Upper lobe of right lung (tissue), 1 donor: ENCODE measurements at places on chromosomes 3 and 15. TPM values are rescaled to one million over a fixed set of nuclear protein-coding genes. Genes with fewer than 3 reads are reported as not detected.

Gene SNRPN
- total RNA-seq = 91.1 TPM

Gene GRK7
- 0.12 TPM for total RNA-seq

Gene CCDC9B
- total RNA-seq = 72.5 TPM

Gene CNTN3
- total RNA-seq = 1.6 TPM

Gene MUSTN1
- 5.4 TPM for total RNA-seq

Gene CPB1
- 6.9 TPM for total RNA-seq

Gene PLEKHO2
- total RNA-seq = 62.8 TPM

Gene TMEM108
- total RNA-seq = 15.4 TPM

Gene RRP9
- 20.6 TPM for total RNA-seq

Gene SLC15A2
- total RNA-seq = 63.6 TPM

Gene PGBD4
- 1.3 TPM for total RNA-seq

Gene ARL14
- total RNA-seq = not detected

Gene MUC13
- not detected for total RNA-seq

Gene TMEM40
- not detected for total RNA-seq

Gene STRIT1
- total RNA-seq = not detected

Gene ROBO2
- total RNA-seq = 27.1 TPM

Gene SPTBN5
- 1.9 TPM for total RNA-seq

Gene CFAP92
- 1.9 TPM for total RNA-seq

Gene GRIP2
- 0.52 TPM for total RNA-seq

Gene ANKRD63
- not detected for total RNA-seq

Gene RPUSD2
- total RNA-seq = 6.4 TPM

Gene FRG2C
- total RNA-seq = not detected

Gene IL17RD
- total RNA-seq = 1.1 TPM

Gene ATP11B
- total RNA-seq = 70.7 TPM
